ENCODE measurements at places on chromosomes 12 and 14.
A peak's percentile ranks its signal among the peaks of the same experiment; 100 is the strongest.

DNA sequence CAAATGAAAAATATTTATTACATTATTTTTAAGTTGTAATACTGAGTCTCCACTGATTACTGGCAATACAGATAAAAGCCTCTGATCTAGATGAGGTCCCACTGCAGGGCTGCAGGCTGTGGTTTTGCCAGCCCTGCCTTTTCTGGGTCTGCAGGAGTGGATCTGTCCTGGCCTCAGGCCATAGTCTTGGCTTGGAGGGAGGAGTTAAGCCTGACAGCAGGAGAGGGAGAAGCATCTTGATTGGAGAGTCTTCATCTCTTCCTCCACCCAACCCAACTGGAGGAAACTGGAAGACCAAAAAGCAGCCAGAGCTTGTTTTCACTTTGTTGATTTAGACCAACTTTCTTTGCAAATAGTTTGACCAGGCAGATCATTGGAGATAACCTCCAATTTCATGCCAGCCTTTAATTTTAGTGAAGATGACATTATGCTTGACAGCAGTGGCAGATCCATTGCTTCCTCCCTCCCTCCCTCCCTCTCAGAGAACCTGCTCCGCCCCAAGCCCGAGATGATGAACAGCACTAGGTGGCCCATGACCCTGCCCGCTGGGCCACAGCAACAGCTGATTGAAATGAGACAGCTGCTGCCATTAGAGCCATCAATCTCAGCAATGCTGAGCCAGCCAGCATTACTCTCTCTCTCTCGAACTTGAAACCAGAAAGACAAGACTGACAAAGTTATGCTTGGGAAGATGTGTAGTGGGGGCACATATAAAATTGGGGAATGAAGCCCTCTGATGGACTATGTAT, 222.4 kb downstream of the GLT1D1 start:
- DNase-seq: no peak

DNA sequence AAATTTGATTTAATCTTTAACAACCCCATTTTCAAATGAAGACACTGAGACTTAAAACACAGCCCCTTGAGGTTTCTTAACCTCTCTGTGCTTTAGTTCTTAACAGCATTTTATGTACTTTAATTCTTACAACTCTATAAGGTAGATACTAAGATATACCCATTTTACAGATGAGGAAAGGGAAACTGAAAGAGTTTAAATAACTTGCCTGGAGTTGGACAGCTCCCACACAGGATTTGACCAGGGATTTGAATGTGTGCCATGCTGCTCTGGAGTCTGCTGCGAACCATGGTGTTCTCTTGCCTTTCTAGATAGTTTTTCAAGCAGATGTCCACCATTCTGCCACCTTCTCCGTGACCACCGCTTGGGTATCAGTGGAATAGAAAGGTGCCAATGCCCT, 28.2 kb downstream of the RNFT2 start:
- DNase-seq: no peak

- no peak for DNase-seq
Observed at GRCh38 chr12:56020423-56021184, at the start of gene IKZF4. Gene IKZF4, plus strand, starts transcription at chr12:56021043. Its CDS starts 451 bp downstream, at chr12:56021494.

GRCh38 chr14:36553656-36554260, 28.7 kb downstream of the NKX2-8 start:
- peak; percentile 62 for DNase-seq

DNA sequence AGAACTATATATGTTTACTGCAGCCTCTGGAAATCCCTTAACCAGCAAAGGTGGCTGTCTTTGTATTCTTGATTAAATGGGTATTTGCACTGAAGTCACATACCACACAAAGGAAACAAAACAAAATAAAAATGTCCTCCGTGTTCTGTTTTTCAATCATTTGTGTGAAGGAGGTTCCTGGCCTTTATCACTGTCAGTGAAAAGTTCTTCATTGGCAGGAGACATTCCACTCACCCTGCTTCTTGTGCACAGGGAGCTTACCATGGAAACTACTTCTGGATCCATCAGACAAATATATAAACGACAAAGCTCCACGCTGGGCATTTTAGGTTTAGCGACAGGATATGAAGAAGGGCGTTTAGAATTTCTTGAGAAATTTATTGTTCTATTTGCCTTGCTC, 5.7 kb upstream of the NKX2-8 start:
- DNase-seq: no peak

DNA sequence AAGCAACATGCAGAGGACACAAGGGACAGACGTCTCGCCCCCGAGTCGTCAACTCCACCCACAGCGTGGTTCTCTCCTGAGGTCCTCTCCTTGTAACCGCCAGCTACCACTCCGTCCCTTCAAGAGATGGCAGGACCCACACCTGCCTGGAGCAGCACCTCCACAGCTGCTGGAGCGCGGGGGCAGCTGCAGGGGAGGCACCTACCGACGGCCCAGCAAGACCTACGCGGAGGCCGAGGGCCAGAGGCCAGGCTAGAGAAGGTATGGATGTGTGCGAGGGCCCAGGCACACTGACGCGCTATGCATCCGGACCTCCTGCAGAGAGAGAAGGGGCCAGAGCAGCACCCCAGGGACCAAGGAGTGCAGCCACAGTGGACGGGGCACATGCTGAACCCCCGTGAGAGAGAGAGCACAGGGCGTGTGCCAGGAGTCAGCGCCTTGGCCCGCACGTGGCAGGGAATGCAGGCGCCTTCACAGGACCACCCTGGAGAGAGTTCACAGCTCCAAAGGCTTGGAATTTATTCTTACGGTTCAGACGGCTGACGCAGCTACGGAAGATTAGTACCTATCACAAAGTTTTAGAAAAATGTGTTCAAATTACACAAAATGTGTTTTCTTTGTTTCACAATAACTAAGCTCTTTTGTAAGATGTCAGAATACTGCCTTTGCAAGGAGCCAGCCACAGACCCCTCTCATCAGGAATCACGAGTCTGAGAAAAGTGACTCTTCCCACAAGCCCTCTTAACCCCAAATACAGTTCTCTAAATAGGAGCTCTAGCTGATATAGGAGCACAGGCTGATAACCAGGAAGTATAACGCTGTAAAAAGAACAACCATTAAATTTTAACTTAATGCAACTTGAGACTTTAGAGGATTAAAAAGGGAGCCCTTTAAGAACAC, 36.8 kb downstream of the CDC42BPB start:
- DNase-seq: no peak

- no peak for DNase-seq
Observed at GRCh38 chr14:76941544-76941943, 87.0 kb downstream of the IRF2BPL start.

DNA sequence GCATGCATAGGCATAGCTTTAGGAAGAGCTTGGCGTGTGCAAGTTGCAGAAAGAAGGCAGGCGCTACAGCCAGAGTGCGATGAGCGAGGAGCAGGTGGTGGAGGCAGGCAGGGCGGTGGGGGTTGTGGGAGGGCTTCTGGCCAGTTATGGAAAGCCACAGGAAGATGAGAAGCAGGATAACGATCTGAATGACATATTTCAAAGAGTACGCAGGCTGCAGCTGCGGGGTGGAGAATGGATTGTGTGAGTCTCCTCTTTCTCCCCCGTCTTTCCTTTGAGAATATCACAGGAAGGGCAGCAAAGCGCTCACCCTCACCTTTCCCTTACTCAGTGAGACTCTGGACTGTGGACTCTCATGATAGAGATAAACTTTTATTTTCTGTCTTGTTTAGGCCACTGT, 48.7 kb upstream of the PLXNC1 start:
- DNase-seq: no peak

DNA sequence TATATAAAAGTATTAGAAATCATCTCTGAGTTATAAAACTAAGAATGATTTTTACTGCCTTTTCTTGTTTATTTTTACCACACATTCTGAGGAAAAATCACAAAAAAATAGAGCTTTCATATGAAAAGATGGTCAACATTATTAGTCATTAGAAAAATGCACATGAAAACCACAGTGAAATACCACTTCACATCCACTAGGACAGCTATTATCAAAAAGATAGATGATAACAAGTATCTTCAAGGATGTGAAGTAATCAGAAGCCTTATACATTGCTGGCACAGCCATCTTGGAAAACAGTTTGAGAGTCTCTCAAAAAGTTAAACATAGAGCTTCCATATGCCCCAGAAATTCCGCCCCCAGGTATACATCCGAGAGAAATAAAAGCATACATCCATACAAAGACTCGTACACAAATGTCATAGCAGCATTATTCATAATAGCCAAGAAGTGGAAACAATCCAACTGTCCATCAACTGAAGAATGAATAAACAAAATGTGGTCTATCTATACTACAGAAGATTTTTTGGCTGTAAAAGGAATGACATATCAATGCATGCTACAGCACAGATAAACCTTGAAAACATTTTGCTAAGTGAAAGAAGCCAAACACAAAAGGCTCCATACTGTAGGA, 523.9 kb downstream of the FUT8 start:
- DNase-seq: no peak

- no peak for DNase-seq
Observed at GRCh38 chr12:121230538-121230907, 20.6 kb downstream of the P2RX4 start.

GRCh38 chr12:66742508-66743367, 63.9 kb upstream of the GRIP1 start:
- no peak for DNase-seq

GRCh38 chr14:25041484-25041883, 8.5 kb downstream of the STXBP6 start:
- DNase-seq: peak; percentile 87

DNA sequence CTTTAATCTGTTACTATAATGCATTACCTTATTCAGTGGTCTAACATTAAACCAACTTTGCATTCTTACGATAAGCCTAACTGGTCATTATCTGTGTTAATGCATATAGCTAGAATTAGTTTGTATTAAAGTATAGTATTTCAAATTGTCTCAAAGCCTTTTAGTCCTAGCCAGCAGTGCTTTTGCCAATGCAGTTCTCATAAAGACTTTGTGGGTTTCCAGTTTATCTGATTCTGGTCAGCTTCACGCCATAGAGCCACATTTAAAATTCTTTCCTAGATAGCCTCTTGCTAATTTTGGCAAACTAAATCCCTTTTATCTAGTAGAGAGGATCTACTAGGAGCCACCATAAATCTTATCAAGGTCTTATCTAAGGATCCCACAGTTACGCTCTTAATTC, 78.9 kb upstream of the VASH1 start:
- DNase-seq: no peak

GRCh38 chr14:96126339-96126782, 78.3 kb upstream of the BDKRB2 start:
- DNase-seq: no peak

DNA sequence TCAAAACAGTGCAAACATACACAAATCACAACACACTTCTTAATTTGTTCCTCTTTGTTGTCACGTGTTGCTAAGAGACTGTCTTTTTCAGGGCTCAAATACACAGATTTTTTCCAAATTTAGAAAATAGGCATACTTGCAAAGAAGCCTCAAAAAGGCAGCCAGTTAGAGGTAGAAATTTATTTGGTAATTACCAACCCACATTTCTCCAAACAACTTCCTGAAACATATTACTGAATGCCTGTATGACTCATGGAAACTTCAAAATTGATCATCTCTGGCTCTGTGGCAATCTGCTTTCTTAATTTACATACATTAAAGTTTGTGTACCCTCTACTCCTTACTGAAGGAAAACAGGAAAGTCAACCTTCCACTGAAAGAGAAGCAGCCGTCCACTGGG, 36.4 kb downstream of the PPM1H start:
- DNase-seq: no peak

DNA sequence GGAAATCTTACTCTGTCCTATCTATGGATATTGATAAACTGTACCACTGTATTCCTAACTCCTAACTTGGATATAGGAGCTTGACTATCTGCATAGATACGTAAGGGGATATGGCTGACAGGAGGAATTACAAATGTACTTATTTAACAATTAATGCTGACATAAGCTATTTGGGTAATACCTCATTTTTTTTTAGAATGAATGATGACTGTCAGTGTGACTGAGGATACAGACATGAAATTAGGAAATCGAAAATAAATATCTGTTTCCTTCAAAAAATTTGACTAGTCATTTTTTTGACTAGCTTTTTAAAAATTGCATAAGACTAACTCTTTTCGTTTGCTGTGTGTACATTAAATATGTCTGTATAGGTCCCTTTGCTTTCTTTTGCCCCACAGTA, 74.9 kb downstream of the PDE3A start:
- DNase-seq: no peak

DNA sequence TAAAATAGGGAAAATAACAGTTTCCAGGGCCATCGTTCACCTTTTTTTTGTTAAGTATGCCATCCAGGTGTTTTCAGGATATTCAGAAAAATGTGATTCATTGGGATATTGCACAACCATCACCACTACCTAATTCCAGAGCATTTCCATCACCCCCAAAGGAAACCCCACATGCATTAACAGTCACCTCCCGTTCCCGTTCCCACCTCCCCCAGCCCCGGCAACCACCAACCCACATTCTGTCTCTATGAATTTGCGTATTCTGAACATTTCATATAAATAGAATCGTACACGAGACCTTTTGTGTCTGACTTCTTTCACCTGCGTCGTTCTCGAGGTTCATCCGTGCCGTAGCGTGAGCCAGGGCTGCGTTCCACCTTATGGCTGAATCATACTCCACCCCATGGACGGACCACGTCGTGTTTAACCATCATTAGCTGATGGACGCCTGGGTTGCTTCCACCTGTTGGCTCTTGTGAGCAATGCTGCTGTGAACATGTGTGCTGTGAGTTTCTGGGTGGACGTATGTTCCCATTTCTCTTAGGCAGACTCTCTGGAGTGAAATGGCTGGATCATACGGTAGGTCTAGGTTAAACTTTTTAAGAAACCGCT, 51.0 kb upstream of the NCOR2 start:
- no peak for DNase-seq

DNA sequence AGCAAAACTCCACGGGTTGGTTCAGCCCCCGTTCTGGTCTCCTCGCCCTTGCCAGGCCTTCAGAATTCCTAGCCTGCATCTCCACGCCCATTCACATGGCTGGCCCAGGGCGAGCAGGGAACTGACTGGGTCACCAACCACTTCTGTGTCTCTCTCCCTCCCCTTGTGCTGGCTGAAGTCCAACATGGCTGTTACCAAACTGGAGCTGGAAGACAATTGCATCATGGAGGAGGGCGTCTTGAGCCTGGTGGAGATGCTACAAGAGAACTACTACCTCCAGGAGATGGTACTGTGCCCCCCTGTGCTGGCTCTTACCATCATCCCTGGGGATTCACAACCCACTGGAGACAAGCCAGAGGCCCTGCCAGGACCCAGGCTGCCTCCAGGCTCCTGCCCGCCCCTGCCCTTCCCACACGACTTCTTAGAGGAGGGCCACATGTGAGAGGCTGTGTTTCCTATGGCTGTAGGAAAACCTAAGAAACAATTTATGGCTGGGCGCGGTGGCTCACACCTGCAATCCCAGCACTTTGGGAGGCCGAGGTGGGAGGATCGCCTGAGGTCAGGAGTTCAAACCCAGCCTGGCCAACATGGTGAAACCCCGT, 9.9 kb downstream of the LRRC74A start:
- no peak for DNase-seq

GRCh38 chr14:36797634-36798033, 136.0 kb downstream of the PAX9 start:
- DNase-seq: no peak

- no peak for DNase-seq
Observed at GRCh38 chr12:5976196-5976595, 31.1 kb upstream of the ANO2 start.

DNA sequence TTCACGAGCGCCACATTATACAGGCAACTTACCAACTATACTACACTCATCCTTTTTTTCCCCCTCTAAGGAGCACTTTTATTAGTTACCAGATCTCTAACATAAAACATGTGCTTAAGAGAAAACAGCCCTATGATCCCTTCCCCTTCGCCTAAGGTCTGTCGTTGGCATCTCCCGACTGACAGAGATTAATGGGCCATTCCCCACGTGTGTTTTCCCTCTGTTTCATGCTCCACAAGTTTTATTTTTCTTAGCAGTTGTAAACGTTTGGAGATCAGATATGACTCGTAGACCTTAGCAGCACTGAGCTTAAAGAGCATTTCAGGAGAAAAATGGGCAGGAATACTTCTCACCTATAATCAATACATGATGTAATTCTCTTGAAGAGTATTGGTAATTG, 51.4 kb upstream of the FZD10 start:
- no peak for DNase-seq

Data from NCI-H1417 treated with DMSO at 0.1 percent for 48 hours (cell line).